WTC11 (cell line): ENCODE measurements at places on chromosomes 12 and 14. TPM values are rescaled to one million over a fixed set of nuclear protein-coding genes. Genes with fewer than 3 reads are reported as not detected.

DNA sequence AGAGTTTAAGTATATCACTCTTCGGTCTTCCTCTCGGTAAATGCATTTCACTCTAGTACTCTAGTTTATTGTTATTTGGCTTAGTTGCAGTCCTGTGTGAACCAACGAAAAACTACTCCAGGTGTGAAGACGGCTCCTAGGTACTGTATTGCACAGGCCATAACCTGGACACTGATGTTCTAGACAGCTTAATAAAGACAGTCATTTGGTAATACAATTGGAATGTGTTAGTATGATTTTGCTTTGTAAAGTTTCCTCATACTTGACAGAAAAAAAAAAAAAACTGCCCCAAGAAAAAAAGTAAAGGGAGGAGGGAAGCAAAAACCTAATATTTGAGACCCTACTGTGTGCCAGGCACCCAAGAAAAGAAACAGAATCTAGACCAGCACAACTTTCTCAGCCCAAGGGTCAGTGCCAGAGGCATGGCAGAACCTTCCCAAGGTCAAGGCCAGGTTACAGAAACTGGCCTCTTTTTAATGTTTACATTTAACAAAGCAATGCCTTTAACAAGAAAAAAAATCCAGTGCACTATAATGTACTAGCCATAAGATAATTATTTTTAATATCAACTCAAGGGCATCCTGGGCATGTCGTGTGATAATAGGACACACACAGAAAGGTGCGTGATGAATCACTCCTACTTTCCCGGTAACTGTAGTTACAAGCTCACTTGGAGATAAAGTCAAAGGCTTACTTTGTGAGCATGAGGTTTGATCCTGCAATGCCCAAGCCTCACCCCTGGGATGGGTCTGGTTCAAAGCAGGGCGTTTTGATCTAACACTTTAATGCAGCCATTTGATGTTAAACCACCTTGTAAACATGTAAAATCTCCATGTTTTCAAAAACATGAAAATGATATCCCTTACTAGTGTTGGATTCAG lies 110.6 kb downstream of the BMP4 start:
- no peak for DNase-seq

DNA sequence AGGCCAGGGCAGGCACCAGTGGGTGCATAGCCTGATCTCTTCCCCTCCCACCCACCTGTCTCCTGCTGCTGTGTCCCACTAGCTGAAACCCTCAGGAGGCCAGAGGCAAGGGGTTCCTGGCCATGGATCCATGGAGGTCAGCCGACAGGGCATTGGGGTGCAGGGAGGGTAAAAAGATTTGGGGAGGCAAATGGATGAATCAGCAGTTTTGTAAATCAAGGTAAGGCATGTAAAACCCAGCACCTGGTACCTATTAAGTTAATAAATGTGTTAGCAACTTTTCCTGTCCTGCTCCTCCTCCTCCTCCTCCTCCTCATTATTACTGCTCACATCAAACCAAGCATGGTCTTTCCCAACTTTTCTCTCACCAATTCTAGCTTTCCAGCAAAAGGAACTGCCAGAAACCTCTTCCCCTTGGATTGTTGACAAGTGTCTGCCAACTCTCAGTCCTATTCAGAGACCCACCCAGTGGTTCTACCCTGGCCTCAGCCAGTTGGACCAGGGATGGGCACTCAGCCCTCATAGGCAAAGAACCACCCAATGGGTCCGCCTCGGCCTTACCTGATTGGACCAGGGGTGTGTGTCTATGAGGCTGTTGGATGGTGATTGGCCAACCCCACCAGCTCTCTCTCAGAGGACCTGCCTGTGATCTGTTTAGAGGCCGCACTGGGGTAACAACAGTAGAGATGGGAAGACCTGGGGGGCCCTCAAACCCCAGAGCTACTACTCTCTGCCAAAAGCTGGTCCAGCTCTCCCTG lies 155.7 kb upstream of the GSC start:
- no peak for DNase-seq

DNA sequence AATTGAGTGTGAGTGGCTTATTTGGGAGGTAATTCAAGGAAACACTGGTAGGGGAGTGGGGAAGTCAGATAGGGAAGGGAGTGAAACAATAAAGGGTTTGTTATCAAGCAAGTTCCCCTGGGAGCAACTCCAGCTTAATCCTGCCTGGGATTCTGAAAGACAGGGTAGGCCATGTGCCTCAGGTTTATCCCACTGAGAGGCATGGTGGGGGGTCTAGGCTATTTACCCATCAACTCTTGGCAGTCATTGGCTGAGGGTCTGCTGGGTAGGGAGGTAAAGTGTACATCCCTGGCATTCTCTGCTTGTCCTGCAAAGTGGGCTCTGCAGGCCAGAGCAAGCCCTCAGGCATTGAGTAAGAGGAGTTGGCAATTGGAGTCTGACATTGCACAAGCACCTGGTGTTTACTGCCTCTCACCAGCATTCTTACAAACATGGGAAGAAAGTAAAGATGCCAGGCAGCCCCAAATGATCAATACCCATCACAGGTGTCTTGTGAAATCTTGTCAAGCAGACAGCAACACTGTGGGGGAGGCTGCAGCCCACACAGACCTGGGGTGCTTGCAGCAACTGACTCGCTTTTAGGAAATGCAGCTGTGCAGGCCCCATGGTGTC lies 169.3 kb downstream of the KTN1 start:
- no peak for DNase-seq

GRCh38 chr14:73058922-73059673 lies 764 bp downstream of the RBM25 start:
- DNase-seq: peak; percentile 18

DNA sequence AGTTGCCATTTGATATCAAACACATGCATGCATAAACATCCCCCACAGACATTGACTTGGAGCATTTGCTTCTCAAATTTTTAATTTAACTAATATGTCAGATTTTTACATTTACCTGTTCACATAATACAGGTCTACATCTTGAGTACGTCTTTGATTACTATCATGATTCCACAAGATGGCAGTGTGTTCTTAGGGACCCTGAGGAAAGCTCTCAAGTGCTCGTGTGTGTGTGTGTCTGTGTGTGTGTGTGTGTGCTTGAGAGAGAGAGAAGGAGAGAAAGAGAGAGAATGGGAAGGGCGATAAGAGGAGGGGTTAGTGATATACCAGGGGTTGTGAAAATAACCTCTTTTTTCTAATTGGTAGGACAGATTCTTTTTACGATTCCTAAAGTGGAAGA lies 167.1 kb upstream of the OR4E1 start:
- no peak for DNase-seq

DNA sequence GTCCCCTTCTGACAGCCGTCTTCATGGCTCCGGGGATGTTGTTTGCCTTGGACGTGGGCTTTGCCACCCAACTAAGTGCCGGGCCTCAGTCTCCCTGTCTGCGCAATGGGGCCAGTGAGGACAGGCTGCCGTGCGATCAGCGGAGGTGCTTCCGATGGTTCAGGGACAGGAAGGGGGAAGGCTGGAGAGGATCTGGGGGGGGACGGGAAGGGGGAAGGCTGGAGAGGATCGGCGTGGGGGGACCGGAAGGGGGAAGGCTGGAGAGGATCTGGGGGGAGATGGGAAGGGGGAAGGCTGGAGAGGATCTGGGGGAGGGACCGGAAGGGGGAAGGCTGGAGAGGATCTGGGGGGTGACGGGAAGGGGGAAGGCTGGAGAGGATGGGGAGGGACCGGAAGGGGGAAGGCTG lies 3.4 kb downstream of the MMP17 start:
- DNase-seq: no peak

- no peak for DNase-seq
Observed at GRCh38 chr14:96249029-96249428, 7.0 kb upstream of the BDKRB1 start.

DNA sequence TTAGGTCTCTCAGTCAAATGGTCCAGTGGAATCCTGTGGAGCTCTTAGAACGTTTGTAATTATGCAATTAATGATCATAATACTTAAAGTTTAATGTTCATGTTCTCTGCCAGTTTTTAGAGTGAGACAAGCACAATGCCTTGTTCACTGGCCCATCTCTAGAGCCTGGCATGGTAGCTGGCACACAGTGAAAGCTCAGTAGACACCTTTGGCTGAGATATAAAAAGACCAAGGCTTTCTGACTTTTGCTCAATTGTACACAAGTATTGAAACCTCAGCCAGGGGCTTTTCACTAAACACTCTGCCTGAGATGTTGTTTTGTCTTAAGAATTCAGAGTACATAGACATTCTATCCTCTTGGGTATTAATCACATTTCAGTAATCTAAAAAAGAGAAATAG lies 241.8 kb upstream of the ATP2B1 start:
- no peak for DNase-seq

DNA sequence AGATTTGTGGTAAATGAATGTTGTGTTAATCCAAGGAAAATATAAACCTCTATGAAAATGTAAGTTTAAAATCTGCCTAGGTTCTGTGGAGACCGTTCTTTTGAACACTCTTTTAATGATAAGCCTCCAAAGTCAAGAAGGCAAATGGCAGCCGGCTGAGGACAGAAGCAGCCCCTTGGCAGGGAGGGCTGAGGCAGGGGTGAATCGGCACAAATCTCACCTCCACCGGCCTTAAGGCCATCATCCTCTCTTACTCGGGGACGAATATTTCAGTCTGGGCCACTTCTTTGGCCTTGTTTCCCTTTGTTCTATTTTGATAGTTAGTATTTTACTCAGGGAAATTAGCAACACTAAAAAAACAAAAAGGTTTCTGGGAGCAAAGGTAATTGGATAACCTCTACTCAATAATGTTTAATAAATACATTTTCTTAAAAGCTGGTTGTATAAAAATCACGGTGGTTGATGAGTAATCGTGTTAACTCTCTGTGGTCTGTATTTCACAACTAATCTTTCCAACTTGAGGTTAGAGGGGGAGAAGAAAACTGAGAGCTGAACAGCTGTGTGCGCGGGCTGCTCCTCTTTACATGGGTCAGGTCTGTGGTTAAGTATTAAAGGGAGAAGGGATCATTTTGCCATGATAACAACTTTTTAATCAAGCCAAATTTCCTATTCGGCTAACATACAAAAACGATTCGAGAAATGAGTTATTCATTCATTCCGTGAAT lies 18.6 kb downstream of the LGMN start:
- DNase-seq: no peak

- DNase-seq: no peak
Observed at GRCh38 chr14:75523771-75524171, 1.5 kb downstream of the BATF start.

- no peak for DNase-seq
Observed at GRCh38 chr12:53518381-53518780, 11.1 kb upstream of the NPFF start.

GRCh38 chr14:99575043-99576023 lies 28.7 kb downstream of the CCDC85C start:
- DNase-seq: no peak

GRCh38 chr12:1920971-1921370 lies 2.5 kb upstream of the CACNA2D4 start:
- DNase-seq: no peak

- peak; percentile 6 for DNase-seq
Observed at GRCh38 chr14:100525615-100526014, 61.6 kb downstream of the BEGAIN start.

- DNase-seq: no peak
Observed at GRCh38 chr14:67738740-67739504, 37.2 kb downstream of the RDH12 start.

GRCh38 chr12:106585521-106586277 lies 2.9 kb downstream of the RFX4 start:
- peak; percentile 75 for DNase-seq

DNA sequence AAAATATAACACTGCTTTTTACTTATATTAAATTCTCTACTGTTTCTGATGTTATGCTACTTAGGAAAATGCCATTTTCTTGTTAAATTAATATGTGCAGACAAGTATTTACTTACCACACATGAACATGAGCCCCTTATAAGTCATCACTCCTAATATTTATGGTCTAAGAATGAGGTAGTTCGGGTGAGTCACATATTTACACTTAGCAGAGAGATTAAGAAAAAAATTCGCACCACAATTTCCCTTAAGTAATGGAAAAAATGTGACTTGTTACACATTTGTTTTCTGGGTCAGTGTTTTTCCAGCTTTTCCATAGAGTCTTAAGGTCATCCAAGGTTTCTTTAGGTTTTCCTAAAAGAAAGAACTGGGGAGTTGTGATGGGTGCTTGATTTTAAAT lies 68.3 kb downstream of the RERG start:
- DNase-seq: no peak

GRCh38 chr14:20757965-20758364 lies 10.2 kb upstream of the EDDM3B start:
- peak; percentile 57 for DNase-seq

- no peak for DNase-seq
Observed at GRCh38 chr12:18700271-18700670, 37.5 kb downstream of the PLCZ1 start.

DNA sequence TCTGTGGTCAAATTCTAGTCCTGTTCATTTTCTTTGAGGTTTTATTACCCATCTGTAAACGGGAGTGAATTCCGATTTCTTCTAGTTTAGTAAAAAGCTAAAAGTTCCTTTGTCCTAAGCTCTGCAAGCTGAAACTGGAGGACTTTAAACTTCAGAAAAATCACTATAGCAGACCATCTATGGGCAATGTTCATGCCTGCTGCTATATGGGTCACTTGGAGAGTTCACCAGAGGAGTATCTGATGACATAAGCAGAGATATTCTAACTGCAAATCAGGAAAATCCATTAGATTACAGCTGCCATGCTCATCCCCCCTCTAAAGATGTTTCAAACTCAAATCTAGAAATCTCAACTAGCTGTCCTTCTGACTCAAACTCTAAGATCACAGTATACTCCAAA lies 193.0 kb upstream of the RTL1 start:
- no peak for DNase-seq

- no peak for DNase-seq
Observed at GRCh38 chr12:75725521-75726111, 214.2 kb upstream of the KRR1 start.

GRCh38 chr12:118290130-118290529 lies 82.6 kb downstream of the TAOK3 start:
- no peak for DNase-seq

GRCh38 chr12:67517181-67517887 lies 131.2 kb upstream of the DYRK2 start:
- no peak for DNase-seq

DNA sequence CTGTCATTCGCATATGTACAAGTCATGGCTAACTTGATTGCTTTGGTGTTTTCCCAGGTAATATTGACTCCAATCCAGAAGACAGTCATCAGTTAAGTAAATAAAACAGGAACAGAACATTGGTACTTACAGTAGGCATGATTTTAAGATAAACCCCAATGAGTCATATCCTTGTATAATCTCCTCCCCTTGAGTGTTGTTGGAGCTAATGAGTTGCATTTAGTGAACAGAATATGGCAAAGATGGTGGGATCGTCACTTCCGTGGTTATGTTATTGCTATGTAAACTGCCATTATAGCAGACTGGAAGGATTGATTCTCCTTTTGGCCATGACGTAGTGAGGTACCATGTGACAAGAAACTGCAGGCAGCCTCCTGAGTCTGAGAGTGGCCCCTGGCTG lies 102.2 kb downstream of the TMX1 start:
- no peak for DNase-seq

IAPP gene
- total RNA-seq: not detected in 3 replicates

FLVCR2 gene
- total RNA-seq: 6.6 to 12.9 TPM (median 8.1 TPM) in 3 replicates

OR4K2 gene
- total RNA-seq: not detected in 3 replicates

TC2N gene
- 29.3 to 33.0 TPM (median 29.6 TPM) in 3 replicates for total RNA-seq

SLC39A9 gene
- 39.2 to 44.1 TPM (median 42.6 TPM) in 3 replicates for total RNA-seq

LRRC10 gene
- total RNA-seq: not detected in 3 replicates

PCED1B gene
- total RNA-seq: 5.9 to 6.7 TPM (median 6.6 TPM) in 3 replicates

PLEKHD1 gene
- 0.85 to 1.0 TPM (median 0.87 TPM) in 3 replicates for total RNA-seq

KRT4 gene
- total RNA-seq: not detected in 3 replicates

GDF11 gene
- total RNA-seq: 16.9 to 20.7 TPM (median 19.6 TPM) in 3 replicates

SMCO2 gene
- 0.32 to 0.71 TPM (median 0.52 TPM) in 3 replicates for total RNA-seq

TAS2R42 gene
- total RNA-seq: not detected in 3 replicates

NANOG gene
- 330 to 387 TPM (median 352 TPM) in 3 replicates for total RNA-seq
